ENCODE measurements at places on chromosomes 1 and 21. TPM values are rescaled to one million over a fixed set of nuclear protein-coding genes. Genes with fewer than 3 reads are reported as not detected.

GRCh38 chr1:209802117-209802779, 3.7 kb downstream of the IRF6 start:
- H3K4me3 ChIP-seq = no peak overlapping the region
- H3K27me3 ChIP-seq = no peaks in the 10 kb centered on the region
- H3K4me1 ChIP-seq = peaks cover 12% of the 10 kb centered on the region

- H3K27me3 ChIP-seq = no peaks in the 10 kb centered on the region
- no peak for DNase-seq
- no peak overlapping the region for H3K27ac ChIP-seq
- no peaks in the 10 kb centered on the region for H3K4me1 ChIP-seq
- no peaks in the 10 kb centered on the region for H3K36me3 ChIP-seq
Observed at GRCh38 chr1:188269956-188270355, 1441.2 kb downstream of the PLA2G4A start.

DNA sequence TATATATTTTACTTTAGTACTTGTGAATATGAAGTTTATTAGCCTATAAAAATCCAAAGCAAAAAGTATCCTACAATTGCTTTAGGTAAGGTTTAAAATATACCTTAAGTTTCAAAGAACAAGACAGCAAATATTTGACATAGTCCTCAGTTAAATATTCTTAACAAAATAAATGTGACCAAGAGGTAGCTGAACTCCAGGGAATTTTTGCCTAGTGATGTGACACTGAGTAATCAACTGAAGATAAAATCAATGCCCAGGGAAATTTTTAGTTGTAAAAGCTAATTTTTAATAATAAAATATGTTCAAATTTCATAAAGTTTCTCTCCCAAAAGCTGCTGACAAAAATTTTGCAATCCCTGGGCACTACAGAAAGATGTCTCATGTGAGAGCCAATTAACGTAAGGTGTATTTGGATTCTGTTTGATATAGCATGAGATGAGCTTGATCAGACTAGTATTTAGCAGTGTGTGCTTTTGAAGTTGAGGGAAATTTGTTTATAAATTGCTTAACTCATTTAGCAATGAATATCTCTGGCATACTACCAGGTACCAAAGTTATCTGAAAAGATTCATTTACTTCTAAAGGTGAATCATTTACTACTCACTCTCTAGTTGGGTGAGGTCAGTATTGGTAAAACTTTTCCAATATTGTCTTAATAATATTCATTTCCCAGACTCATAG, 80.2 kb upstream of the PALMD start:
- H3K4me3 ChIP-seq = no peak overlapping the region
- H3K27ac ChIP-seq = no peak overlapping the region
- no peaks in the 10 kb centered on the region for H3K27me3 ChIP-seq
- no peak for DNase-seq

- no peaks in the 10 kb centered on the region for H3K27me3 ChIP-seq
- H3K27ac ChIP-seq = no peak overlapping the region
- H3K4me3 ChIP-seq = no peak overlapping the region
- no peak for DNase-seq
- H3K36me3 ChIP-seq = no peaks in the 10 kb centered on the region
Observed at GRCh38 chr1:23927097-23927496, 13.9 kb upstream of the CNR2 start.

GRCh38 chr1:172882791-172883386, 167.9 kb downstream of the TNFSF18 start:
- H3K36me3 ChIP-seq = no peaks in the 10 kb centered on the region
- peaks cover 17% of the 10 kb centered on the region for H3K4me1 ChIP-seq
- no peak for DNase-seq
- no peak overlapping the region for H3K27ac ChIP-seq
- no peaks in the 10 kb centered on the region for H3K27me3 ChIP-seq

DNA sequence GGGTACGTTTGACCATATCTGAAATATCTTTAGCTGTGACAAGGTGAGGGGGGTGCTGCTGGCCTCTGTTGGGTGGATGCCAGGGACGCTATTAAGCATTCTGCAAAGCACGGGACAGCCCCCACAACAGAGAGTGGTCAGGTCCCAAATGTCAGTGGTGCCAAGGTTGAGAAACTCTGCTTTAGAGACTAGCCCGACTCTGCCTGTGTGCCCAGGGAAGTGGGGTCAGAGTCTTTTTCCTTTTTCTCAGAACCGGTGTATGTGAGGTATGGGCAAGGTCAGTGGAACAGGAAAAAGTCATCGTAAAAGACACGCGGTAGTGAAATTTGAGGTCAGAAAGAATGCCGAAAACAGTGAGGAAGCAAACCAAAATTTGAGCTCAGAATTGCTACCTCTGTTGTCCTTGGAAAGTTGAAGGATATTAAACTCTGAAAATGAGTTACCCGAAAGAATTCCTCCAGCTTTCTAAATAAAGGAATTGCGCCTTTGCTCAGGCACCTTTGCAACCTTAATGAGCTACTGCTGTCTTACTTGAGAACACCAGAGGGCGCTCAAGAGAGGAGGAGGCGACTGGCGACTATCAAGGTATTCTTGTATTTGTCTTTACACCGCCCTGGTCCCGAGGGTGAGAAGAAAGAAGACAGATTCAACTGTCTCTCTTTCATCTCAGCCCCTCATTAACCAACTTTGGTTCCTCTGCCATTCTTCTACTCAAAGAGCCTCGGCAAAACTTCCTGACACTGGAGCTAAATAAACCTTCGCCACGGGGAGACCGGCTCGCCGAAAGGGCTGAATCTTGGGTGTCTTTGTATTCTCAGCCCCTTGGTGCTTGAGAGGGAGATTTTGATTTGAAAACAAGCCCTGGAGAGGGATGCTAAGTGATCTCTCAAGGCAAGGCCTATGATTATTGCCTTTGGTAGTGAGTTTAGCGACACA, 85.4 kb upstream of the OLIG2 start:
- no peaks in the 10 kb centered on the region for H3K36me3 ChIP-seq
- no peaks in the 10 kb centered on the region for H3K4me1 ChIP-seq
- no peak for DNase-seq

The GPR89B gene
- total RNA-seq = 29.6 TPM

The SH2D1B gene
- not detected for total RNA-seq

The PPP1R8 gene
- total RNA-seq = 40.8 TPM

The KIF14 gene
- 0.06 TPM for total RNA-seq

The CLIC6 gene
- total RNA-seq = 0.30 TPM
